ENCODE measurements at places on chromosomes 6 and 20.

DNA sequence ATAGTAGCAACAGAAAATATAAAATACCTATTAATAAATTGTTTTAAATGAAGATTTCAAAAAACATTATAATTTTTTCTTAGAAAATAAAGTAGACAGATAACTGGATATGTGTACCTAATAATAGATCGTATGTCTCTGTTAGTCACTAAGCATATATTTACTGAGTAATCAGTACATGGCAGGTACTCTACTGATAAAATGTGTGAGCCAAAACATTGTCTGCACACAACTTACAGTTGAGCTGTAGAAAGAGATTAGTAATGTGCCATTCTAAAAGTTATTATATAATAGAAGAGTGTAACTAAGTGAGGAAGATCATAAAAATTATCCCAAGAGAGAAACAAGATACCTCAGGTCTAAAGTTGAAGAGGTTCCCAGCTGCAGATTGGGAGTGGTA, 929.9 kb upstream of the EPHA7 start:
- no peak for DNase-seq

- no peak for DNase-seq
These were observed 81.3 kb downstream of the CDH26 start for GRCh38 chr20:60039526-60039925.

- no peak for DNase-seq
These were observed 74.9 kb downstream of the AGPAT4 start for GRCh38 chr6:161198783-161199460.

DNA sequence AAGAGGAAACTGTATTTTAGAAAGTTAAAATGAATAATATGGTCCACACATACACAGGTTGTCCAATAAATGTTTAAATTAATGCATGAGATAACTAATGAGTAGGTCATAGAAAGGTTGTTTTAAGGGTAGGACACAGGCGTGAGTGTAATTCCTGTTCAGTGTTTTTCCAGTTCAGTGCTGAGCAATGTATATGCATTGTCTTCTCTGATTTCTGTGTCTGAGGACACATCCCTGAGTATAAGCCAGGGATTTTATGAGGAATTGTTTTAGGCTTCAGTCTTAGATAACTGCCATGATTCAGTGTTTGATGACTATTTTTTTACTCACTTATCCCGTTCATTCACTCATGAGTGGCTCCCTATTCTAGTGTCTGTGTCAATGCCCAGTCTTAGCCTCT, 298.5 kb upstream of the TBX18 start:
- DNase-seq, result no peak

DNA sequence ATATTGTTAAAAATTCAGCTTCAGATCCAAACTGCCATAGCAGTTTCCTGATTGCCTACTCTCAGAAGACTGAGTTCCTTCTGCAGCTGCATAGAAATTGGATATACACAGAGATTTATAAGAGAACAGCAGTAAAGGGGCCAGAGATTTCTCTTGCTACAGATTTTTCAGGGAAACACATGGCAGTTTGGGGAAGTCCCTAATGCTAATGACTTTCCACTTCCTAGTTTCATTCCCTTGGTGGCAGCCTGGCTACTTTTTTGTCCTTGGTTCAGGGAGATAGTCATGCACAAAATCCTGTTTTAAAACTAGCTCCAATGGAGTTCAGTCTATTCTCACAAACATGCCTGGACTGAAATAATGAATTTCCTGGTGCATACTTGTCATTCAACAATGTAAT, 125.3 kb upstream of the PLCB4 start:
- no peak for DNase-seq

DNA sequence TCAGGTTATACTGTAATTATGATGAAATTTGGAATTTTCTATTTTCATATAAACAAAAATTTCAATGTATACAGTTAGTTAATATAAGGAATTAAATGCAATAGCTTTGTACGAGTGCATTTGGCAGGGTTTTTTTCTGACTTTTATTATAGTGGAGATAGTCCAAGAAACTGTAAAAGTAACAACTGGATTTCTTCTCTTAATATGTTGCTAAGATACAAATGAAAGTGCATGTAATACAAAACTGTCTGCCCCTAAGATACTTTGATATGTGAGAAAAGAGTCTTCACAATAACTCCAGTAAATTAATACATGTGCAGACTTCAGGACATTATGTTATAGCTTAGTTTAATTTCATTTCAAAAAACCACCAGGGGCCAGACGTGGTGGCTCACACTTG, 721.4 kb downstream of the CBLN4 start:
- DNase-seq, result no peak

DNA sequence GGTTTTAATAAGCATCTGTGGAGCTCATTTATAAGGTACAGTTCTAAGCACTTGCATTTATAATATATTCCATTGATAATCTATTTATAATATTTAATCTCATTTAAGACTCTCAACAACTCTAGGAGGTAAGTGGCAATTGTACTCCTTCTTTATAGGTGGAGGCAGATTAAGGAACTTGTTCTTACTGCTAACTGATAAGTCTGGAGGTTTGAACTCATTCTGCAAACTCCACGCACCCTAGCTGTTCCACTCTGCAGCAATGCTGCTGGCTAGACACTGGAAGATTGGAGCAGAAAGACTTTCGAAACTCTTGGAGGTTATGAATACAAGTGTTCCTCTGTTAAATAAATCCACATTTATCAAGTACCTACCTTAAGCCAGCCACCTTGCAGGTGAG, 793 bp upstream of the HDAC2 start:
- DNase-seq, result no peak

- no peak for DNase-seq
These were observed 5.6 kb upstream of the GJB7 start for GRCh38 chr6:87334683-87335082.

DNA sequence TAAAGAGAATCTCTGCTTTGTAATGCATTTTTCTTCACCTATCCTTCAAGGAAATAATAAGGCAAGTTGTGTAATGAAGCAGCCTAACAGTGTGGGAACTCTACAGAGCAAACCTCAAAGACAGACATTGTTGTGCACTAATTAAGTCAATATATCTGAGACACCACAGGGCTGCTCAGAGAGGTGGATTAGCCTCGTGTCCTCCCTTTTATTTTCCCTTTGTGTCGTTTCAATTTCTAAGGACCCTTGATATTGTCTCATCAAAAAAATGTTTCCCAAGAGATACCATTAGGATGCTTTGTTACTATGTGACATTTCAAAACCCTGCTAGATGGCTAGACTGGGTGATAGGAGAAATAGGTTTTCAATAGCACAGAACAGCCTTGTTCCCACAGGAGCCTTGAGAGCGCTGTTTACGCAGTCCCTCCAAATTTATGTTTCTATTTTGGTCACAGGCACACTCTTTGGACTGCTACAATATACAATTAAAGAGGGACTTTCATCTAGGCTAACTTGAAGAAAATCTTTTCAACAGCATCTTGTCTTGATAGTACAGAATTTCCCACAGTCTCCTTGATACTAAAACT, 23.1 kb downstream of the UBE3D start:
- DNase-seq, result no peak

DNA sequence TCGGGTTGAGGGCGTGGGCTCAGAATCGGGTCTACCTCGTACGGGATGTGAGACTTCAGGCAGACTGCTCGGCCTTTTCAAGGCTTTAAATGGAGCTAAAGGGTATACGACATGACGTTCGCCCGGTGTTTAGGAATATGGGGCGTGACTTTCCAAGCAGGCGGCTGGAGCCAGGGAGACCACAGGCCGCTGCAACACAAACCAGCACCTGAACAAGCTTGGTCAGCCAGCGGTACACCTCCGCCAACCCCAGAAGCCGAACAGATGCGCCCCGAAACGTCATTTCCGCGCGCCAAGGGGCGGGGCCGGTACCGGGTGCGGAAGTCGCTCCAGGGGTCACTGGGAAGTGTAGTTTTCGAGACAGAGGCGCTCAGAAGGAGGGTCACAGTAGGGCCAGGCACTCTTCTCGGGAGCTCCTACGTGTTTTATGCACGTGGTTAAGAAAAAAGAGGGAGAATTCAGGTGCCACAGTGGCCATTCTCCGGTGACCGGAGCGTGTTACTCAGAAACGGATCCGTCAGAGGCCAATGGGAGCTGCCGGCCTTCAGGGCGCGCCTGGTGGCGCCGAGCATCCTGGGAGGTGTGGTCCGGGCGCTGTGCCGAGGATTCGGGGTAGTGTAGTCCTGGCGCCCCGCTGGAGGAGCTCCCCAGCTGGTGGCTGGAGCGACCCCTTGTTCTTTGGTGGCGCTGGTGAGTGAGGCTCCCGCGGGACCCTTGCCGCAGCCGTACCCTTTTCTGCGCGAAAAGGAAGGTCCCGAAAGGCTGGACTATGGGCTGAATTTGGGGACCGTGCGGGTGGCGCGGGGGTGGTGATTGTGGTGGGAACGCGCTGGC, at the start of gene ZNF133:
Gene ZNF133, plus strand, starts transcription at position 613 of the 834 bp plus-strand sequence. CDS start 17,160 bp downstream, outside the sequence.
- DNase-seq, result peak; percentile 97

GRCh38 chr6:45371924-45372573, 5.7 kb downstream of the SUPT3H start:
- no peak for DNase-seq

- peak; percentile 27 for DNase-seq
These were observed 214.3 kb upstream of the MARCKS start for GRCh38 chr6:113642714-113643406.

GRCh38 chr20:63132131-63132714, 83.7 kb downstream of the YTHDF1 start:
- DNase-seq, result no peak

GRCh38 chr6:55239099-55239498, 64.8 kb downstream of the HCRTR2 start:
- DNase-seq, result no peak

DNA sequence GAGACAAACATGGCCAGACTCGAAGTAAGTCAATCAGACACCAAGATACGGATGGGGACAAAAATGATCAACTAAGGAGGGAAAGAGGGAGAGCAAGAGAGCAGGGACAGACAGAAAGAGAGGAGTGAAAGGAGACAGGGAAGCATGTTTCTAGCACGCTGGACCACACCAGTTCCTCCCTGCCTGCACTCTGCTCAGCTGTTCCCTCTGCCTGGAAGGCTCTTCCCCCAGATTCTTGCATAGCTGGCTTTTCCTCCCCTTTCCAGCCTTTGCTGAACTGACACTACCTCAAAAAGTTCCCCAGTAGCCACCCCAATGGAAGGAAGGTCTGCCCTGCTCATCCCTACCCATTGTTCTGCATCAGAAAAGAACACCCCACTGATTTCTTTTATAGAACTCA, 185.9 kb downstream of the MAFB start:
- DNase-seq, result no peak

DNA sequence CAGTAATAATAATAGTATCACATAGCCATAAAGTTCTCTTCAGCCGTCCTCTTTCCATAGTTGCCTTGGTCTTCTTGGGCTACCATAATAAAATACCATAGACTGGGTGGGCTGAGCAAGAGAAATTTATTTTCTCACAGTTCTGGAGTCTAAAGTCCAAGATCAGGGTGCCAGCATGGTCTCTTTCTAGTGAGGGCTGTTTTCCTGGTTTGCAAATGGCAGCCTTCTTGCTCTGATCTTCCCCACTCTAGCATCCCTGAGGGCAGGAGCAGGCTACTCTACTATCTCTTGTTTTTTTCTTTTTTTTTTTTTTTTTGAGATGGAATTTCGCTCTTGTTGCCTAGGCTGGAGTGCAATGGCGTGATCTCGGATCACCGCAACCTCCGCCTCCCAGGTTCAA, 8.2 kb upstream of the BEND3 start:
- DNase-seq, result no peak

DNA sequence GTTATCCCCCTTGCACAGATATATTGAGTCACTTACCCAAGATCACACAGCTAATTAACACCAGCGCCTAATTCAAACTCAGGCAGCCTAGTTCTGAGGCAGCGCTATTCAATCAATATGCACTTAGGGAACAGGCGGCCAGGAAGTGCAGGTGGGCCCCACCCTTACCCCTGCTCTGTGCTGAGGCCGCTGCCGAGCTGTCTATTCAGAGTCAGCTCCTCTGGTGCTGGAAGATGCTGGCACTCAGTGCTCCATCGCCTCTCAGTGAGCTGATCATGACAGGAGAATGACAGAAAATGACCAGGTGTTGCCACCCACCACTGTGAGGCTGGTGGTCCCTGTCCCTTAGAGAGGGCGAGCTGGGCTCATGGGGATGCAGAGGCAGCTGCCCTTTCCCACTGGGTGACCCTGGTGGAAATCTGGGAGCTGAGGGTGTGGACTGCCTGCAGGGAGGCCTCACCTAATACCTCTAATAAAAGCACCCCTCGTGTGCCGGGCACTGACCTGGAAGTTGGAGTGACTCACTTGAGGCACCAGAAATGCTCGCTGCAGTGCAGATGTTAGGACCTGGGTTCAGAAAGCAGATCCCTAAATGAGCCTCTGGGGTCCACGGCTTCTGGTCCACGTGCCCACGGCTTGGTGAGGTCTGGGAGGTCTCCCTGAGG, 42.5 kb upstream of the CD93 start:
- DNase-seq, result no peak

- DNase-seq, result no peak
These were observed 159.9 kb downstream of the CD83 start for GRCh38 chr6:14277405-14277930.

DNA sequence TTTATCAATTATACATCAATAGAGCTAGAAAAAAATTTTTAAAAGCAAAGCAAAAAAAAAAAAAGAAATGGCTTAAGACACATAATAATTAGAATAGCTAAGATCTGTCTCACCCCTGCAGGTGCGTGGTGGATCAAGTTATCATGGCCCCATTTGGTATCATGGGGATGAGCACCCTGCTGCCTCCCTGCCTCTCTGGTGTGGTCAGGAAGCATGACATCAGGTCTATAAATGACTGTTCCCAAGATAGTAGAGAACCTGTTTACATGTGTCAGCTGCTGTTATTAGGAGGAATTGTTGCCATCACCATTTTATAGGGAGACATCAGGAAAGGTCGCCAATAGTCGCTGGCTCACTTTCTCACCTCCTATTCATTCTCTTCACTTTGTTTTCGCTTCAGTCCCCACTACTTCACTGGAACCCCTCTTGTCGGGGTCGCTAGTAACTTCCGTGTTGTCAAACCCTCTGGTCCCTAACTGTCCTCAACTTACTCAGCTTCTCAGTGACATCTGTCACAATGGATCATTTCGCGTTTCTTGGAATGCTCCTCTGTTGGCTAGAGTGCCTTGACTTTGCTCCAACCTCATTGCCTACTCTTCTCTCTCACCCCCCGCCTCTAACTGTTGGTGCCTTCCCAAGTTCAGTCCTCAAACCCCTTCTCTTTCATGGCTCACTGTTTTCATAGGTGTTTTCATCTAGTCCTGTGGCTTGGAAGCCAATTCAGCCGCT, 4.7 kb downstream of the DNTTIP1 start:
- DNase-seq, result no peak

DNA sequence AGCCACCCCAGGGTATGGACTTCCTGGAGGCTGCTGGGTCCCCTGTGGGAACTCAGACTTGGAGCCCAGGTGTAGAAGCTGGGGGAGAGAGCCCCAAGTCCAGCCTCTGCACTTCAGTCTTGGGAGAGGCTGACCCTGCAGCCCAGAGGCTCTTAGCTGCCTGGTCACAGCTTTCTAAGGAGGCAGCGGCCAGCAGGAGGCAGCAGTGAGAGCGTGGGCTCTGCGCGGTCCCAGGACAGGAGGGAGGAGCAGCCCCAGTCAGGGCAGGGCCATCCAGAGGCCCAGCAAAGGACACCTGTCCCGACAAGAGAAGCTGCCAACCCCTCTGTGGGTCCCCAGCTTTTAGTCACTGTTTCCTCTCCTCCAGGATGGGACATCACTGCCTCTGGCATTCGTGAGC, 9.4 kb downstream of the TREML2 start:
- peak; percentile 85 for DNase-seq
